ENCODE measurements at places on chromosomes 1 and 21.

DNA sequence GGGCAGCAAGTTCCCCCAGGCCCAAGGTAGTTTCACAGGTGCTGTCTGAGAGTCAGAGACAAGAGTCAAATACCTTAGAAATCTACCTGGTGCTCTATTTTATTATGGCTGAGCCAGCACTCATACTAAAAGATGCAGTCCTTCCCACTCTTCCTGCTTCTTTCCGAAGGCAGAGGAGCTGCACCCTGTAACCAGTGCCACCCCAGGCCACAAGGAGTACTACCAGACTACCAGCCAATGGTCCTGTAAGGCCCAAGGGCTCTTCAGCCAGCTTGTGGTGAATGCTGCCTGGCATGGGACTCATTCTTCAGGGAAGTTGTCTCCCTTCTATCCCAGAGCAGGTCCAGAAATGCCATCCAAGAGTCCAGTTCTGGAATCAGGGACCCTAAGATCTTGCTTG is 203.8 kb upstream of the DUSP10 start:
- DNase-seq, result no peak

DNA sequence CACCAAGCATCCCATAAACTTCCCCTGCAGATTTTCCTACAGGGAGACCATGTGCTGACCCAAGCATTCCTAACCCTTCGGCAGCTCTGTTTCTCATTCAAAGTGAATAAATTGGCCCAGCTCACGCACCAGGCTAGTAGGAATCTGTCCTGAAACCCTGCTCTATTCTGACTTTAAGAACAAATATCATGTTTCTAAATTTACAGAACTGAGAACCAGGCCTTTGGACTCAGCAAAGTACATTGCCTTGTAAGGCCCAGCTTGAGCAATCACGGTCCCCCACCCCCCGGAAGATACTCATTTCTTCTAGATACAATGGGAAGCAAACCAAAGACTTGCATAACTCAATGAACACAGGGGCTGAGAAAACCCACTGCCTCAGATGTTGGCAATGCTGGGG is 160.1 kb upstream of the NFIA start:
- DNase-seq, result no peak

DNA sequence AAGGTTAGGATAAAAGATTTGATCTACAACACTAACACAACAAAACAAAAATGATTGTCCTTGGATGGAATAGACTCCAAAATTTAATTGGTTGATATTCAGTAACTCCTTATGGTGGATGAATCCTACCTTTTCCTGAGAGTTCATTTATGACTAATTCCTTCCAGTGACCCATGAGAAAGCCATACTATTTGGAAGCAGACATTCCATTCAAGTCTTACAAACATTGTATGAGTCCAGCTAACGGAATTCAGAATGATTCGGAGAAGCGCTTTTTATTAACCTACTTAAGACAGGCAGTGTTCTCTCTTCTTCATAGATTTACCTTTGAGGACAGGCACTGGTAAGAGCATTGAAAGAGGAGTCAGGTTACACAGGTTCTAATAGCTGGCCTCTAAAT is 155.6 kb upstream of the ZNF648 start:
- no peak for DNase-seq

- DNase-seq, result no peak
Measured at GRCh38 chr1:38818175-38818976, 41.2 kb downstream of the RRAGC start.

DNA sequence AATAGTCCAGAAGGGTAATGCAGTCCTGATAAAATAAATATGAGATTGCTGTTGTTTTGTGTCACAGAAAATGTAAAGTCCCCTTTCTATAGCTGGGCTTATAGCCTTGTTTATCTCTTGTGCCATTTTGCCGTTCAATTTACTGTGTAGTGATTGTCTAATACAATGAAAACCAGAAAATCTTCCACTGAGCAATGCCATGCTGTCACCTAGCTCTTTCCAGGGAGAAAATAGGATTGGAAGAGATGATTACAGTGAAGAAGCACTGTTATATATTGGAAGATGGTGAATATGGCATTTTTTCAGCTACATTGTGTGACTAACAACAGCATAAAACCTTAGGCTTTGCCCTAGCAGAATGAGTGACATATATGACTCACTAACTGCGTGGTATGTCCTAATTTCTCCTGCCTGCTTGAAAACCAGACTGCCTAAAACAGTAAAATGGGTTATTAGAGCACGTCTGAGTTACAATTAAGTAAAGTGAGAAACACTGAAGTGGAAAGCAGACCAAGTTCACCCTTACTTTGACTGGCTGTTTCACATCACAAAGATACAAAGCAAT is 332.4 kb upstream of the ZP4 start:
- no peak for DNase-seq

DNA sequence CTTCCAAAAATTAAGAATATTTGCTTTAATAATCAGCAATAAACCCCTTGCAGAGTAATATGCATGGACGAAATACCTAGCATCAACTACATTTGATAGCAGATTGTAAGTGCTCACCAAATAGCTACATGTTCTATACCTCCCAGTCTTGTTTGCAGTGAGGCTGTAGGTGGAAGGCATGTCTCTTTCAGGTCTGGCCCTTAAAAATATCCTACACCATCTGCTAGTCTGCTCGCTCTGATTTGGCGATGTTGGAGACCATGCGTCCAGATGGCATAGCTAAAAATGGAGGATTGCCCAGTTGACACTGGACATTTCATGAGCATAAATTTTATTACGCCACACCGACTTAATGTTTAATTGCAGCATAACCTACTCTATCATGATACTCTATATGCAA is 47.1 kb downstream of the SSX2IP start:
- no peak for DNase-seq

DNA sequence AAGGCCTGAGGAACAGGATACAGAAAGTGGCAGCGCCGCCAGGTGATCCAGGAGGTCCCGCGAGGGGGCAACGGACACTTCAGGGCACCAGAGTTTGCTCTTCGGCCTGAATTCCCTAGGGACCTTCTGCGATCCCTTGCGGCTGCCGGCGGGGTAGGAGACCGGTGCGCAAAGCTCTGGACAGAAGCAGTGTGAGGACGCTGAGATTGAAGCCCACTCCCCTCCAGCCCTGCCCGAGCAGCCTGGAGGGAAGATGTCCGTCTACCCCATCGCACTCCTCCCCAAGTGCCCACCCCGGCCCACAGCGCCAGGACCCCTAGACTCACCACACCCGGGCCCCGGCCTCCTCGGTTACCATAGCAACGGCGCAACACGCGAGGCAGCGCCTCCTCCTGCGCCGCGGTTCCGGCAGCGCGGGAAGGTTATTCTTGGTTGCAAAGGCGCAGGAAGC is at the start of gene ANKRD45:
TSS of gene ANKRD45 (minus strand) at position 361 of the 451 bp plus-strand sequence. CDS start 10,433 bp downstream, outside the sequence.
- peak; percentile 75 for DNase-seq

- no peak for DNase-seq
Measured at GRCh38 chr1:64663668-64664067, 81.2 kb upstream of the RAVER2 start.

DNA sequence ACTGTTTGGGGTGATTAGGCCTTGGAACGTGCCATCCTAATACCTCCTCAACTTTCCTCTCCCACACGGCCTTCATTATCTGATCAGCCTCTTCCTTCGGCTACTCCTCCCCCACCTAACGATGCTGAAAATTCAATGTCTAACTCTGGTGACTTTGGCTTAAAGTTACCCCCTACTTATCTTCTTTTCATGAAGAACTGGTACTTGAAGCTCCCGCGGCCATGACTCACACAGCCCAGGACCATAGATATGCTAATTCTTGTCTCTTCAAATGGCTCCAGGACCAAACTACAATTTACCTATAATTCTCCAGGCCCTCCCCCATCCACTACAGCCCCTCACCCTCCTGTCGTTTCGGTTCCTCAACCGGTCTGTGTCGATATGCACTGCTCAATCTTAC is 15.7 kb upstream of the AZIN2 start:
- DNase-seq, result no peak

DNA sequence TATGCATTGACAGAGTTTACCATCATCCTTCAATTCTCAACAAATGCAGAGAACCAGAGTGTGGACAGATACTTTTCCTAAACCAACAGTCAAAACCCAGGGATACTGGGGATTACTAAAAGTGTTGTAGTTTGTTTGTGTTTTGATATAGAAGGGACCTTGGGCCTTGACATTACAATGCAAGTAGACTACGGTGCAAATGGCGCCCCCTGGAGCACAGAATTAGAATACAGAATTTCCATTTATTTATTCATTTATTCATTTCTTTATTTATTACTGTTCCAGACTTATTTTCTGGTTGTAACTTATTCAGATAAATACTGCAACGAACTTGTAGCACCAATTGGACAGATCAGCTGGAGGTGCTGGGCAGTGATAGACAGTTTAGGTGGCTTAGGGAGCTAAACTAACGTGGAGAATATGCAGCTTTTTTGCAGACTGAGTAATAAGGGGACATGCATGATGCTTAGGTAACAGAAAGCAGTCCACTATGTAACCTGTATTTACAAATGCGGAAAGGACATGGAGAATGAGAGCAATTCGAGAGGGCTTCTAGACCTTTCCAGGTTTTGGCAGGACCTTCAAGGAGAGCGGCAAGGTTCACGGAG is 42.6 kb downstream of the KIRREL1 start:
- DNase-seq, result no peak

- DNase-seq, result no peak
Measured at GRCh38 chr1:44154049-44154448, 12.6 kb upstream of the KLF18 start.

- no peak for DNase-seq
Measured at GRCh38 chr1:22057861-22058260, 5.4 kb downstream of the CDC42 start.

- DNase-seq, result no peak
Measured at GRCh38 chr1:46522184-46522968, 29.1 kb downstream of the KNCN start.

GRCh38 chr1:33247545-33247944 is 8.7 kb upstream of the ZNF362 start:
- DNase-seq, result no peak
